ENCODE measurements at places on chromosomes 5 and 9.

DNA sequence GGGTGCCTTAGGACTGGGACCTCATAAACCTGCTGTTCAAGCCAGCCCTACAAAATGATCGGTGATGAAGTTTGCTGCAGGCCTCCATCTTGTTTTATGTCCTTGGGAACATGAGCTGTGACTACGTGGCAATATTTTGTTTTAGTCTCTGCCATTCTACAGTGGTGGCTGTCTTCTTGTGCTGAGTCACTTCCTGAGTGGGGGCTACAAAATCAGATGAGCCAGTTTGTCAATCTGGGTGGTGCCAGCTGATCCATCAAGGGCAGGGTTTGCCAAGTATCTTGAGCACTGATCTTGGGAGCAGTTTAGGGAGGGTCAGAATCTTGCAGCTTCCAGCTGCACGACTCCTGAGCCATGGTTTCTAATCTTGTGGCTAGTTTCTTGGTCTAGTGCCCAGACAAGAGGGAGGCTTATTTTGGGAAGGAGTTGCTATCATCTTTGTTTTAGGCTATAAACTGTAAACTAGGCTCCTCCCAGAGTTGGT is 94.7 kb downstream of the YTHDC2 start:
- no peak overlapping the region for H3K27ac ChIP-seq
- peaks cover 6% of the 10 kb centered on the region for H3K27me3 ChIP-seq

DNA sequence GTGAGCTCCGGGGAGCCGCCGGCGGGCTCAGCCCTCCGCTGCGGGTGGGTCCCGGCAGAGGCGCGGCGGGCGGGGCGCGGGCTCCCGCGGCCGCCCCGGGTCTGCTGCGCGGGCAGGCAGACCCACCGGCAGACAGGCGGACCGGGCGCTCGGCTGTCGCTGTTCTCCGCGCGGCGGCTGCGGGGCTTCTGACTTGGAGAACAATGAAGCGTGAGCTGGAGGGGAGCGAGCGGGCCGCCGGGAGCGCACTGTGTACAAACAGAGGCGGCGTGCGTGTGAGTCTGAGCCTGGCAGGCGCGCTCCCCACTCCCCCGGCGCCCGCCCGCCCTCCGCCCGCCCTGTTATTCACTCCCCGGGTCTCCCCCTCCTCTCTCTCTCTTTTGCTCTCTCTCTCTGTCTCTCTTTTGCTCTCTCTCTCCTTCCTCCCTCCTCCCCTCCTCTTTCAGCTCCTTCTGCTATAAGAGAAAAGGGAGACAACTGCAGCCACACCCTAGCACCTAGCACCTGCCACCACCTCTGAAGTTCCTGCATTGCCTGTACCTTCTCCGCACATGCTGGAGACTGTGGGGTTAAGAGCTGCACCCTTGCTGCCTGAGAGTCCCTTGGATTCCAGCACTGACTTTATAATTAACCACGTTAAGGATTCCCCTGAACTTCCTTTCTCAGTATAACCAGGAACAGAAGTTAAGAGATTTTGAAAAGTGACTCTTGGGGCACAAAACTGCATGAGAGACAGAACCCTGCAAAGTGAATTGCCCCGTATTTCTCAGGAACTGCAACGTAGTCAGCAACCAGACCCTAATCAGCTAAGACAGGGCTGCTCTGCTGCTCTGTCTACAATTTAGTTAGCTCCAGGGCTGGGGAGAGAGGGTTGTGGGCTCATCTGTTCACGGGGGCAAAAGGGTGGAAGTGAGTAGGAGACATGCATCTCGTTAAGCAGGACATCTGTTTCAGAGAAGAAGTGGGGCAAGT is at the start of gene EDIL3:
EDIL3 (minus strand) TSS at position 277 of the 972 bp plus-strand sequence. CDS start 506 bp downstream, outside the sequence.
- H3K36me3 ChIP-seq: no peaks in the 10 kb centered on the region
- H3K27ac ChIP-seq: no peak within 1 kb of the TSS
- H3K4me1 ChIP-seq: no peaks in the 10 kb centered on the region
- no peaks in the 10 kb centered on the region for H3K27me3 ChIP-seq
- DNase-seq: no peak

GRCh38 chr5:1916041-1917001 is 33.6 kb upstream of the IRX4 start:
- H3K27ac ChIP-seq: no peak overlapping the region
- DNase-seq: no peak
- H3K27me3 ChIP-seq: no peaks in the 10 kb centered on the region

DNA sequence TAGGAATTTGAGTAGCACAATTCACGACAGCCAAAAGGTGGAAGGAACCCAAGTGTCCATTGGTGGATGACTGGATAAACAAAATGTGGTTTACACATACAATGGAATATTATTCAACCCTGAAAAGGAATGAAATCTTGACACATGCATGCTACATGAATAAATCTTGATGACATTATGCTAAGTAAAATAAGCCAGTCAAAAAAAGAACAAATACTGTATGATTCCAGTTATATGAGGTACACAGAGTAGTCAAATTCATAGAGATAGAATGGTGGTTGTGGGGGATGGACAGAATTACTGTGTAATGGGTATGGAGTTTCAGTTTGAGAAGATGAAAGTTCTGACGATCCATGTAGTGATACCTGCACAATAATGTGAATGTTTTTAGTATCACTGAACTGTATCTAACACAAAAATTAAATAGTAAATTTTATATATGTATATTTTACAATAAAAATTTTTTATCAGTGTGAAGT is 117.7 kb upstream of the GNA14 start:
- DNase-seq: no peak
- H3K27ac ChIP-seq: no peak overlapping the region

GRCh38 chr9:33881635-33882034 is 64.7 kb downstream of the UBE2R2 start:
- no peak overlapping the region for H3K27ac ChIP-seq
- no peaks in the 10 kb centered on the region for H3K36me3 ChIP-seq
- H3K4me3 ChIP-seq: no peak overlapping the region
- no peaks in the 10 kb centered on the region for H3K27me3 ChIP-seq

GRCh38 chr5:134149571-134150303 is 27.0 kb downstream of the SKP1 start:
- no peak for DNase-seq
- peaks cover 43% of the 10 kb centered on the region for H3K4me1 ChIP-seq
- no peak overlapping the region for H3K27ac ChIP-seq
- no peaks in the 10 kb centered on the region for H3K27me3 ChIP-seq

DNA sequence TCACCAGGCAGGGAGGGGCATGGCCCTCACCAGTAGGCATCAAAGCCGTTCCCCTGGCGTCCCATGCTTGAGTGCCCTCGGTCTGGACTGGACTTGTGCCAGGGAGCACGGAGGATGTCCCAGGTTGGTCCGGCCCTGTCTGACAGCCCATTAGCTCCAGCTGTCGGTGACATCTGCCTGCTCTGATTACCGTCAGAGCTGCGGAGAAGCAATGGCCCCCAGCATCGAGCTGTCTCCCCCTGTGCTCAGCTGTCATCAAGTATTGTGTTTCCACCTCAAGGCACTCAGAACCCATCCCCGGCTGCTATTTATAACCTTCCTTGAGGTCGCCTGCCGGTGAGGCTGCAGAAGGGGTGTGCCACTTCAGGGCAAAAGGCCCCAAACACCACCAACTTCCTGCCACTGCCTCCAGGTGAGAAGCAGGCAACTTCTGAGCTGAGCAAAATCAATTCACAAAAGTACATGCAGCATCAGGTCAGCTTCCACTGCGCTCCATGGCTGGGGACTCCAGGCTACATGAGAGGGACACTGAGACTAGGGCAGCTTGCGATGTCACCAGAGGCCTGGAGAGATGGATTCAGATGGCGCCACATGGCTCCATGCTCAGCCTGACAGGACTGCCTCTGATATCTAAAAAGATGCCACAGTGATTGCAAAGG is 142.7 kb downstream of the C5orf15 start:
- H3K4me3 ChIP-seq: no peak overlapping the region
- no peaks in the 10 kb centered on the region for H3K27me3 ChIP-seq
- peak; percentile 61 for DNase-seq
- peaks cover 32% of the 10 kb centered on the region for H3K4me1 ChIP-seq
- H3K36me3 ChIP-seq: no peaks in the 10 kb centered on the region

DNA sequence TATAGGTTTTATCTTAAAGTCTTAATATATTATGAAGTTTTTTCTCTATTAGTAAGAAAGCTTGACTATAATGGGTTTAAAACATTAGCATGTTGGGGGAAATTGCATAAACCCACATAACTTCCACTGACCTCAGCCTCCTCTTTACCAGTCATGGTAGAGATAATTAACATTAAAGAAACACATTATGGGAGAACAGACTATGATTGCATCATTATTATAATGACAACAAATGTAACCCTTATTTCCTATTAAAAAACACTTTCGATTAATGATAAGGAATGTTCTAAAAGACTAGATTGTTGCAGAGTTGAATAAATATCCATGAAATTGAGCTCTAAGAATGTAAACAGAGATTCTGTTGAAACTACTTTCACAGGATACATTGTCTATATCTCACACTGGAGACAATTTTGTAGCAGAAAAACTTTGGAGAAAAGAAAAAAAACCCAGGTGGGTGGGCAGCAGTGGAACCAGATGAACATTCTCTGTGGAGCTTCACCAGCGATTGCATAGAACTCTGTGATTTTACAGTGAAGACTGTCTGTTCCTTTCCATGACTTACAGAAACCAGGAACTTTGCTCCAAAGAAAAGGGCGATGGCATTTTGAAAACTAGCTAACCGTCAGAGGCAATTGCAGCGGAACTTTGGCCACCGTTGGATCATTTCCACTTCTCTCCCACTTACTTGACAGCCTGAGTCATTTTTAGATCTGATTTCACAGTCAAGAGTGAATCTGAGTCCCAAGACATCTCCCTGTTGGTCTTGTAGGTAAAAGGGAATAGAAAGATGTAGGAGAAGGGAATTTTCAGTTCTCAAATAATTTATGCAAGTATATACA is 21.0 kb upstream of the ERAP2 start:
- H3K36me3 ChIP-seq: no peaks in the 10 kb centered on the region
- no peak overlapping the region for H3K27ac ChIP-seq

DNA sequence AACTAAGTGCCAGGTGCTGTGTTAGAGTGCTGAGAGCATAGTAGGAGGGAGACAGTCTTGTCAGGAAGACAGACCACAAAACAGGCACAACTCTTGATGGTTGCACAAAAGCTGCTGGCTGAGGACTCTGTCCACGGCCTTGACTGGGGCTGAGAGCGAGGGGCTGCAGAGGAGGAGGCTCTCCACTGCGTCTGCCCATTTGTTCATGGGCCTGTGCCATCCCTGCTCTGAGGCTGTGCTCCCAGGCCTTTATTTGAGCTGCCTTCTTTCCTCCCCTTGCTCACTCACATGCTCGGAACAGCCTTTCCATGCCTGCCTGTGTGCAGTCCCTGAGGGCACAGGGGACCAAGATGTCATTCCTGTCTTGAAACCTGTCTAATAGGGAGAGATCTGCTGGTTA is 147.8 kb downstream of the CACNA1B start:
- no peaks in the 10 kb centered on the region for H3K36me3 ChIP-seq
- no peak overlapping the region for H3K27ac ChIP-seq

DNA sequence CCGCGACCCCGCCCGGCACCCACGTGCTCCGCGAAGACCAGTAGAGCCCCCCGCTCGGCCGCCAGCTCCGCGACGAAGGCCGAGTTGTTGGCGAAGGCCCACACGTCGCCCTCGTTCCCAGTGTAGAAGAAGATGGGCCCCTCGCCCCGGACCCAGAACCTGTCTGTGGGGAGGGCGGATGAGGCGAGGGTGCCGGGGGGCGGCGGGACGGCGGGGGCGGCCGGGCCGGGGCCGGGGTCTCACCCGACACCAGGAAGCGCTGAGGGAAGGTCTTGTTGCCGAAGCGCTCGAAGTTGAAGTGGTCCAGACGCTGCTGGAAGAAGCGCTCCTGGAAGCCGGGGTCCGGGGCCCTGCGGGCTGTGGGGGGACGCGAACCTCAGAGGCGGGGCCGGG is 317 bp downstream of the DPP7 start:
- no peak for DNase-seq
- H3K36me3 ChIP-seq: no peaks in the 10 kb centered on the region
- H3K4me1 ChIP-seq: peaks cover 10% of the 10 kb centered on the region
- H3K27me3 ChIP-seq: no peaks in the 10 kb centered on the region
- H3K27ac ChIP-seq: peak overlapping the region; percentile 38

- H3K27me3 ChIP-seq: no peaks in the 10 kb centered on the region
- no peak overlapping the region for H3K27ac ChIP-seq
- no peaks in the 10 kb centered on the region for H3K36me3 ChIP-seq
These were observed 172.9 kb upstream of the NREP start for GRCh38 chr5:111929867-111930266.

GRCh38 chr5:110460837-110461236 is 265.6 kb downstream of the TMEM232 start:
- no peaks in the 10 kb centered on the region for H3K36me3 ChIP-seq
- no peak overlapping the region for H3K27ac ChIP-seq

GRCh38 chr5:126594748-126595485 is at the start of gene ALDH7A1:
Gene ALDH7A1 (minus strand): TSS chr5:126595219. CDS start chr5:126595198, 21 bp downstream.
- H3K27me3 ChIP-seq: no peaks in the 10 kb centered on the region
- H3K4me3 ChIP-seq: peak within 1 kb of the TSS; percentile 53
- DNase-seq: no peak
- H3K27ac ChIP-seq: no peak within 1 kb of the TSS

- DNase-seq: no peak
- no peak overlapping the region for H3K4me3 ChIP-seq
- H3K4me1 ChIP-seq: no peaks in the 10 kb centered on the region
- no peaks in the 10 kb centered on the region for H3K36me3 ChIP-seq
- H3K27me3 ChIP-seq: no peaks in the 10 kb centered on the region
These were observed 60.7 kb downstream of the COL27A1 start for GRCh38 chr9:114216081-114216480.

DNA sequence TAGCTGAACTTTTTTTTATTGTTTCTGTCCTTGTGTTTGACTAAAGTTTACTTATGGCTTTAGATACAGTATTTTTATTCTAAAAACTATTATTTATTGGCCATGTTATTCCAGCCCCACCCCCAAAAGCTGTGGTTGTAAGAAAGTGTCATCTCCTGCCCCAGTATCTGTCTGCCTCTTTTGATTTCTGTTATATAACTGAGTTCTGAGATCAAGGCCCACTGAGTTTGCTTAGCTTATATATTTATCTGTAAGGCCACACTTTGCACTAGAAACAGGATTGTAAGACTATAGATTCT is 116.8 kb upstream of the TNFAIP8 start:
- no peak overlapping the region for H3K27ac ChIP-seq
- H3K4me3 ChIP-seq: no peak overlapping the region
- DNase-seq: no peak
- peaks cover 8% of the 10 kb centered on the region for H3K4me1 ChIP-seq

GRCh38 chr9:98781588-98782383 is 14.6 kb downstream of the ANKS6 start:
- no peaks in the 10 kb centered on the region for H3K4me1 ChIP-seq
- no peaks in the 10 kb centered on the region for H3K36me3 ChIP-seq
- DNase-seq: no peak
- no peaks in the 10 kb centered on the region for H3K27me3 ChIP-seq
- no peak overlapping the region for H3K27ac ChIP-seq

GRCh38 chr9:124210697-124211096 is 47.1 kb upstream of the NEK6 start:
- H3K4me1 ChIP-seq: peaks cover 36% of the 10 kb centered on the region
- no peak overlapping the region for H3K4me3 ChIP-seq
- no peaks in the 10 kb centered on the region for H3K27me3 ChIP-seq
- H3K36me3 ChIP-seq: no peaks in the 10 kb centered on the region
- DNase-seq: no peak

DNA sequence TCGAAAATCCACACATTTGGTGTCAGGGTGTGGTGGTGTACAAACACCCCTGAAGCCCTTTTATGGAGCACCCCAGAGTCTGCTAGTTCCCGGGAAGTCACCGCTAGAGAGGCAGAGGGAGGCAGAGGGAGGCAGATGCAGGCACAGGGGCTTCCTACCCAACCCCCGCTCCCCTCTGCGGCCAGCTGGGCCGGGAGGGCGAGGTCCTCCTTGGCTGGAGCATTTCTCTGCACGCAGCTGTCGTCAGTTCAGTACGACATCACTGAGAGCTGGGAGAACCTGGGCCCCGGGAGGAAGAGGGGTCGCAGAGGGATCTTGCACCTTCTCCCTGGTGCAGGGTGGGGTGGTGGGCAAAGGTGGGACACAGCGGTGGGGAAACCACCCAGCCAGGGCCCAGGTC is 15.8 kb upstream of the UBAC1 start:
- H3K4me1 ChIP-seq: peaks cover 21% of the 10 kb centered on the region
- no peaks in the 10 kb centered on the region for H3K36me3 ChIP-seq
- no peak overlapping the region for H3K27ac ChIP-seq
- no peaks in the 10 kb centered on the region for H3K27me3 ChIP-seq
- no peak for DNase-seq
- no peak overlapping the region for H3K4me3 ChIP-seq

All from CD8-positive, alpha-beta memory T cell (primary cell).